WTC11 (cell line): ENCODE measurements at places on chromosomes 6 and 20. TPM values are rescaled to one million over a fixed set of nuclear protein-coding genes. Genes with fewer than 3 reads are reported as not detected.

BACH2 gene
- 3.9 to 5.9 TPM (median 4.5 TPM) in 3 replicates for total RNA-seq

ADGRF5 gene
- total RNA-seq = 0.11 to 0.25 TPM (median 0.24 TPM) in 3 replicates

PRRT1 gene
- 1.4 to 2.2 TPM (median 1.6 TPM) in 3 replicates for total RNA-seq

SIRPG gene
- not detected in 3 replicates for total RNA-seq

HUS1B gene
- 0.89 to 1.1 TPM (median 0.89 TPM) in 3 replicates for total RNA-seq

GGTLC1 gene
- not detected in 3 replicates for total RNA-seq

C6orf120 gene
- total RNA-seq = 34.5 to 37.8 TPM (median 37.0 TPM) in 3 replicates

LGSN gene
- 0.11 to 0.35 TPM (median 0.18 TPM) in 3 replicates for total RNA-seq

PKIB gene
- 24.6 to 26.4 TPM (median 25.7 TPM) in 3 replicates for total RNA-seq

HMGCLL1 gene
- 0.09 to 0.32 TPM (median 0.11 TPM) in 3 replicates for total RNA-seq

STMND1 gene
- not detected in 3 replicates for total RNA-seq

RBPJL gene
- total RNA-seq = 0.78 to 0.85 TPM (median 0.80 TPM) in 3 replicates

PTCRA gene
- total RNA-seq = not detected in 3 replicates
